Breast epithelium (tissue), 4 donors: ENCODE measurements at places on chromosomes 3 and 15. TPM values are rescaled to one million over a fixed set of nuclear protein-coding genes. Genes with fewer than 3 reads are reported as not detected.

CCDC54 gene
- not detected for total RNA-seq

GRCh38 chr3:100105501-100105900 lies 8.8 kb downstream of the FILIP1L start:
- H3K4me1 ChIP-seq = no peaks in the 10 kb centered on the region
- no peak for DNase-seq
- no peaks in the 10 kb centered on the region for H3K36me3 ChIP-seq
- H3K27ac ChIP-seq = no peak overlapping the region
- no peak overlapping the region for H3K4me3 ChIP-seq
- no peaks in the 10 kb centered on the region for H3K27me3 ChIP-seq

- peaks cover 7% of the 10 kb centered on the region for H3K4me1 ChIP-seq
- DNase-seq = no peak
- no peaks in the 10 kb centered on the region for H3K36me3 ChIP-seq
- no peaks in the 10 kb centered on the region for H3K27me3 ChIP-seq
These were observed 389.1 kb upstream of the TPRG1 start for GRCh38 chr3:188782613-188783124.

GOLGA8N gene
- total RNA-seq = 13.9 TPM

- DNase-seq = no peak
- H3K27ac ChIP-seq = no peak overlapping the region
- H3K27me3 ChIP-seq = no peaks in the 10 kb centered on the region
- H3K36me3 ChIP-seq = no peaks in the 10 kb centered on the region
- H3K4me1 ChIP-seq = no peaks in the 10 kb centered on the region
These were observed 713.1 kb downstream of the SI start for GRCh38 chr3:164365242-164365641.

DNA sequence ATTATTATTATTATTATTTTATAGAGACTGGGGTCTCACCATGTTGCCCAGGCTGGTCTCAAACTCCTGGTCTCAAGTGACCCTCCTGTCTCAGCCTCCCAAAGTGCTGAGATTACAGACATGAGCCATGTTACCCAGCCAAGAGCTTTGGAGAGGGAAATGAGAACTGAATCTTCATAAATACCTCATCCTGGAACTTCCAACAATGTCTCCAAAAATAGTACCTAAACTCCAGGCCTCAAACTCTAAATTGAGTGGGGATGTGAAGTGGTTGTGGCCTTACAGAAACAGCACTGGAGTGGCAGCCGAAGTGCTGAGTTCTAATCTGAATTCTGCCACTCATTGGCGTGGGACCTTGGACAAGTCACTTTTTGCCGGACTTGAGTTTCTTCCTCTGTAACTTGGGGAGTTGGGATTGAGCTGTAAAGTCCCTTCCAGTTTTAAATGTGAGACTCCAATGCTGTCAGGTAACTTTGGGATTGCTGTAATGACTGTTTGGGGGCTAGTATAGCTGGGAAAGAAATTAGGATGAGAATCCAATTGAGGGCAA lies 10.0 kb upstream of the SRP14 start:
- H3K27me3 ChIP-seq = no peaks in the 10 kb centered on the region
- H3K4me3 ChIP-seq = no peak overlapping the region
- no peak overlapping the region for H3K27ac ChIP-seq
- H3K4me1 ChIP-seq = no peaks in the 10 kb centered on the region

DNA sequence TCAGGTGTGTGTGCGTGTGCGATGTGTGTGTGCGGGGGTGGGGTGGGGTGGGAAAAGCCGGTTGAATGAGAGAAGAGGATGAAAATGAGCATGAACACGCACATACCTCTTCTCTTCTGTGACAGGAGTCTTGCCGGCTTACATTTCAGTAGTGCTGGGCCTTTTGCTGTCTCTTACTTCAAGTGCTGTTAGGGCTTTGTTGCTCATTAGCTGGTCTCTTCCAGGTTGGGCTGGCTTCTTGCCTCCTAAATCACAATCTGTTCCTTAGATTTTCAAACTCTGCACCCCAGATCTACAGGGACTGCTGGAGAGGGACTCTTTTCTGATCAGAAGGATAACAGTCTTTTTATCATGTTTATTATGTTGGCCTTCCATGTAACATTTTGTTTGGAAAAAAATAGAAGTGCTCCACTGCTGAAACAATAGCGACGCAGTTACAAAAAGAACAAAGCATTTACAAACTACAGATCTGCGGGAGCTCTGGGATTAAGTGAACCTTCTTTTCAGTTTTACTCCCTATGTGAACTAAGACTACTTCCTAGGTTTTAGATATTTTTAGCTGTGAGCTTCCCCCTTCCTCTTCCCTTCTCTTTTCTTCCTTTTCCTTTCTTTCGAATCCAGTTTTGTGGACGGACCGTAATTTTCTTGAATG lies 48.5 kb downstream of the USP13 start:
- H3K4me1 ChIP-seq = no peaks in the 10 kb centered on the region
- no peak overlapping the region for H3K4me3 ChIP-seq
- no peaks in the 10 kb centered on the region for H3K36me3 ChIP-seq
- DNase-seq = no peak

BHLHE40 gene
- 135 TPM for total RNA-seq

- H3K4me3 ChIP-seq = peak overlapping the region; percentile 34
- H3K4me1 ChIP-seq = no peaks in the 10 kb centered on the region
- peaks cover 6% of the 10 kb centered on the region for H3K27me3 ChIP-seq
- no peaks in the 10 kb centered on the region for H3K36me3 ChIP-seq
- DNase-seq = no peak
These were observed 24.1 kb upstream of the MRPL3 start for GRCh38 chr3:131526801-131527347.

DNA sequence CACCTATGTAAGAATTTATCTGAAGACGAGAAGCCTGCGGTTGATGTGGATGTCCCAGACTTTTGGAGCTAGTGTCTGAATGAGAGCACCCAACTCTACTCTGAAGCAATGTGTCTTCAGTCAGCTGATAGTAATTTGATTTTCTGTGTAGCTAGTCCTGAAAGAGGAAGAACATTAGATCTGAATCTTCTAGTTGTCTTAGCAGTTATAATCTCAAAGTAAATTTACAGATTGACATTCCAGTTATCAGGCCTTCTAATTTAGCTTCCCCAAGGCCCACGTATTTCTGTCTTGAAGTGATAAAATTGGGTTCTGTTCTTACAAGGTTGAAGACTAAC lies 1.5 kb downstream of the TCAIM start:
- H3K4me1 ChIP-seq = no peaks in the 10 kb centered on the region
- DNase-seq = no peak
- H3K36me3 ChIP-seq = no peaks in the 10 kb centered on the region
- H3K27ac ChIP-seq = no peak overlapping the region
- H3K4me3 ChIP-seq = no peak overlapping the region
